ENCODE measurements at places on chromosomes 12 and 14.
A peak's percentile ranks its signal among the peaks of the same experiment; 100 is the strongest.

DNA sequence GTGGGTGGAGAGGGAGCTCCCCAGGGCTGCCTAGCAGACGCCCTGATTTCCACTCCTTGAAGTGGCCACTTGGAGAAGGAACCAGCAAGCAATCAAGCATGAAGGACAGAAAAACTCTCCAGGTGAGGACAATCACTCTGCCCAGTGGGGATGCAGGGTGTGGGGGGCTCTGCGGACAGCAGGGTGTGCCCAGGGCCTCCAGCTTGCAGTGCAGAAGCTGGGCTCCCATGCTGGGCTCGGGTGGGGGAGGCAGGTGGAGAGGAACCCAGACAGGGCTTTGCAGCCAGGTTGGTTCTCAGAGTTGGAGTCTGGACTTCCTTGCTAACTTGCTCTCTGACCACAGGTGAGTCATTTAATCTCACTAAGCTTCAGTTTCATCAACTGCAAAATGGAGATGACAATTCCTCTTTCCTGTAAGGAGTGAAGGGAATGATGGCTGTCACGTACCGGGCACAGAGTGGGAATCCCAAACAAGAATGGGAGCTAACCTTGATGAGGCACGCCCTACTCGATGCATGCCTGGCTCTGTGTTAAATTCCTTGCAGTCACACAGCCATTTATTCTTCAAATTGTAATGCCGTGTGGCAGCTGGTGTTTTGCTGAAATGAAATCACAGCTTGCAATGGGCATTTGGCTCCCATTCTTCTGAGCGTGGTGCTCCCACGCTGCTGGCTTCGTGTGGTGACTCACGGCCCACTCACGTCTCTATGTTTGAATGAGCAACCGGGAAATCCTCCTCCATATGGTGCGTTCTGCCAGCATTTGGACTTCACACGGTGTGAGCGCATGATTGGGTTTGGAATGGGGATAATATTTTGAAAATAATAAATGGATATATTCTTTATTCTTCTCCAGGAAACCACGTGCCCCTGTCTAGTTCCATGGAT is 75.2 kb downstream of the PRIMA1 start:
- DNase-seq = no peak

- no peak for DNase-seq
Measured at GRCh38 chr12:121812921-121813896, 9.4 kb downstream of the SETD1B start.

GRCh38 chr12:132710043-132710404 is 618 bp upstream of the PGAM5 start:
- no peak for DNase-seq

- no peak for DNase-seq
Measured at GRCh38 chr14:100312877-100313400, 6.7 kb upstream of the SLC25A29 start.

DNA sequence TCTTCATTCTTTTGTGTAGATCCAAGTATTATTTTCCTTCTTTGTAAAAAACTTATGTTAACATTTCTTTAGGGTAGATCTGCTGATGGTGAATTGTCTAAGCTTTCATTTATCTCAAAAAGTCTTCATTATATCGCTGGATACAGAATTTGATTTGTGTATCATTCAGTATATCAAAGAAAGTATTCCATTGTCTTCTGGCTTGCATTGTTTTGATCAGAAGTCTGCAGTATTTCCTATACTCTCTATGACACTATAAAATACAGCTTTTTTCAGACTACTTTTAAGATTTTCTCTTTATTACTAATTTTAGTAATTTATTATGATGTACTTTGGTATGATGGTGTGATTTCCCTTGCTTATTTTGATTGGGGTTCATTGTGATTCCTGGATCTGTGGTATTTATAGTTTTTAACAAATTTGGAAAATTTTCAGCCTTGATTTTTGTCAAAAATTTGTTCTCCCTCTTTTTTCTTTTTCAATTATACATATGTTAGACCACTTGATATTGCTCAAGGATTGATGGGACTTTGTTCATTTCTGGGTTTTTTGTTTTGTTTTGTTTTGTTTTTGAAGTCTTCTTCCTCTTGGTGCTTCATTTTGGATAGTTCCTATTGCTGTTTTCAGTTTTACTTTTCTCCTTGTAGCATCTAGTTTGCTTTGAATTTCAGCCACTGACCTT is 176.5 kb downstream of the ZFP36L1 start:
- DNase-seq = no peak

- no peak for DNase-seq
Measured at GRCh38 chr12:122104844-122105243, 26.3 kb downstream of the MLXIP start.

DNA sequence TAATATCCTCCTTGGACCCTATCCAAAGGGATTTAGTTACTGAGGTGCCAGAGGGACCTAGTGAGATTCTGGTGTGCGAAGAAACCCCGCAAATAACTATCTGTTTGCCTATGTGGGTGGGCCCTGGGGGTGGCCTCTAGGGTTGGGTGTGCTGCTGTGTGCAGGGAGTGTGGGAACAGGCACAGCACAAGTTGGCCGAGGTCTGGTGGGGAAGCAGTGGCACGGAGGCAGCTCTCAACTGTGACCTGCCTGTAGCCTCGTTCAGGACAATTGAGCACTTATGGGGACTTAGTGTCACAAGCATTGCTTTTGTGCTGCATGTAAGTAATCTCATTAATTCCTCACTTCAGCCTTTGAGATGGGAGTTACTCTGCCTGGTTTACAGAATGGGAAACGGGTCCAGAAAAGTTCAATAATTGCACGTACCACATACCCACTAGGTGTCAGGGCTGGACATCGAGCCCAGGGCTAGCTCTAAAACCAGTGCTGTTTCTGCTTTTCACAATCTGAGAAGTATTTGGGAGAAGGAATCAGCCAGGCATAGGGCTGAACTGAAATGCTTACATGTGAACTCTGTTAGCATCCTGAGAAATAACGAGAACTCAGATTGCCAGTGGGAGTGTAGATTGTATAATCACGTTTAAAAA is 58.8 kb downstream of the TECPR2 start:
- DNase-seq = no peak

DNA sequence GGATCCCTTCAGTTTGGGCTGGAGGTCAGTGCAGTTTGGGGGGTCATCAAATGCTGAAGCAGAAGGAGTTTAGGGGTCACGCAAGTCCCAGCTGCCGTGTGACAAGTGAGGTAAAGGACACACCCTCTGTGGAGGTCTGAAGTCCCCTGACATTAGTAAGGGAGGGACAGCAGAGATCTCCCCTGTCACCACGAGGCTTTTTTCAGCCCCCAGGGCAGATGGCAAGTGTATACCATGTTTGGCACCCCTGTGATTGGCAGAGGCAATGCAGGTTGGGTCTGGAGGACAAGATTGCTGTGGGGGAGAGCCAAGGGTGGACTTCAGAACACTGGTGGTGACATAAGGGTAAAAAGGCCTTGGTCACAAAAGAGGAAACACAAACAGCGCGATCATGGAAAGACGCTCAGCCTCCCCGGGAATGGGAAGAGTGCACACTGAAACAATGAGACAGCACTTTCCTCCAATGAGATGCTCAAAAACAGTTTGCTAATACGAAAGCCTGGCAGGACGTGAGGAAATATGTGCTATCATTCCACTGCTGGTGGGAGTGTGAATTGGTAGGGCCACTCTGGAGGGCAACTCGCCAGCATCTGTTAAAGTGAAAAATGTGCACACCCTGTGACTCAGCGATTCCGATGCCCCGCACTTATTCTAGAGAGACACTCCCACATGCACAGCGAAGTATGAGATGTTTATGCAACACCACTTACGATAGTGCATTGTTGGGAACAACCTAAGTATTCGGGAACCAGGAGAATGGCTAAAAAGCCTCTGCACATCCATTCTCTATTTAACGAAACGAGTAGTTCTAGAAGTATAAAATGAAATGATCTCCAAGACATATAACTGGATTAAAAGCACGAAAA is 14.4 kb upstream of the CD27 start:
- peak; percentile 26 for DNase-seq

DNA sequence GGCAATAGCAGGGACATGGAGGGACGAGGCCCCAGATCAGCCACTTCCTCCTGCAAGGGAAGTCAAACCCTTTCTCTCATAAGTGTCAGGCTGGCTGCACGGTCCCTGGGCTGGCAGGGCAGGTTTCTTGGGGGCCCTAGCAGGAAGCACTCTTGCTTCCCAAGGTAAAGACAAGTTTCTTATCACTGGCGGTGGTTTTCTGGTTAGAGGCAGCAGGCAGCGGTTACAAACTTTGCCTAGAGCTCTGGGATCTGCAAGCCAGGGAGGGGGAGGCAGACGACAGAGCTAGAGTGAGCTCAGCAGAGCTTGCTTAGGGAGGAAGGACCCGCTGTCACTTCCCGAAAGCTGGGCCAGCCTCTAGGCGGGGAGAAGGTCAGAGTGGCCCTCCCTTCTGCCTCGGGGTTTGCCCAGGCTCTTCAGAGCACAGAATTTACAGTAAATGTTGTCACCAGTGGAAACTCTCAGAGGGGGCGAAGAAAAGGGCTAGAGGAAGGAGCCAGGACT is 20.4 kb downstream of the BATF start:
- peak; percentile 19 for DNase-seq

- DNase-seq = no peak
Measured at GRCh38 chr12:79373896-79374499, 316.8 kb downstream of the PAWR start.

DNA sequence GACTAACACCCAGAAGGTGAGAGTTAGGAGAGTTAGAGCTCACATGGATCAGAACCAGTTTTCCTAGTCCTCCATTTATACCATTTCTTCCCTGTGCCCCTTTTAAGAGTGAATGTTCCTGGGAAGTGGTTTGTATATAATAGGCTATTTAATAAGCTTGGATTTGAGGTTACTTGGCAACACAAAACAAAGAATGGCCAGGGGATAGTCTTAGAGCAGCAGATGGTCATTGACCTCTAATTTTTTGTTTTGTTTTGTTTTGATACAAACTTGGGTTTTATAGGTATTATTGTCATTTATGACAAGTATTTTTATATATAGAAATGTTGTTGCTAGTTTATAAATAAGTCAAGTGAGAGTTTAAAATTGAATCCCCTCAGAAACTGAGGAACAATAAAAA is 35.8 kb downstream of the VEZT start:
- no peak for DNase-seq

DNA sequence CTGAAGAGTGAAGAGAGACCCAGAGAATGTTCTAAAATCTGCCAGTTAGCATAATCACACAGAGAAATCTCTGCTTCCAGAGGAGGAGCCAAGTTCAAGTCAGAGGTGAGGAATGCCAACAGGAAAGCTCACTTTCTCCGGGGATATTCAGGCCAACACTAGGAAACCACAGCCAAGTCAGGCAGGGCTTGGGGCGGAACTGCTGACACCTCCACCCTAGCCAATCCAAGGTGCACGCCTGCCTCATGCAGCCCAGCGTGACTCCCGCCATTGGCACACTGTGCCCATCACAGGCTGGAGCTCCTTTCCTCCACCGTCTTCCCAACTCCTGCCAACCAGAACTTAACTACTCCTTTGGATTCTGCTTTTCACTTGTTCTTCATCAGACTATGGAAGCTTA is 374.3 kb upstream of the CCDC196 start:
- no peak for DNase-seq

GRCh38 chr14:38775986-38776385 is 327.0 kb downstream of the SEC23A start:
- DNase-seq = no peak

GRCh38 chr14:29858299-29858698 is 69.3 kb downstream of the PRKD1 start:
- no peak for DNase-seq

- no peak for DNase-seq
Measured at GRCh38 chr12:41032386-41032785, 155.7 kb upstream of the PDZRN4 start.

- no peak for DNase-seq
Measured at GRCh38 chr14:99066378-99066777, 205.6 kb downstream of the BCL11B start.

DNA sequence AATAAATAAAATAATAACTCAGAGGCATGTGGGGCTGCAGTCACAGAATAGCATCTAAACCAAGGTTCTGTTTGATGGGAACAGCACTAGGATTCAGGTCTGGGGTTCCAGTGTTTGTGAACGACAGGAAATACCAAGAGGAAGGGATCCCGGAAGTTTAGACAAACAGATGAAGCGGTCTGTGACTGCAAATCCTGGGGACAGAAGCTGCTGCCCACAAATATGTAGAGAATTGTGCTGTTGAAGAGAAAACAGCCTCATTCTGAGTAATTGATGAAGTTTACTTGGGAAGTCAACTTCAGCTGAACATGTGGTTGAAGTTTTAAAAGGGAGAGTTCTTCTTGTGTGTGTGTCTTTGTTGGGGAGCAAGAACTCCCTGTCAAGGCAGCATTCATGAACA is 98.4 kb upstream of the TBX5 start:
- DNase-seq = no peak

DNA sequence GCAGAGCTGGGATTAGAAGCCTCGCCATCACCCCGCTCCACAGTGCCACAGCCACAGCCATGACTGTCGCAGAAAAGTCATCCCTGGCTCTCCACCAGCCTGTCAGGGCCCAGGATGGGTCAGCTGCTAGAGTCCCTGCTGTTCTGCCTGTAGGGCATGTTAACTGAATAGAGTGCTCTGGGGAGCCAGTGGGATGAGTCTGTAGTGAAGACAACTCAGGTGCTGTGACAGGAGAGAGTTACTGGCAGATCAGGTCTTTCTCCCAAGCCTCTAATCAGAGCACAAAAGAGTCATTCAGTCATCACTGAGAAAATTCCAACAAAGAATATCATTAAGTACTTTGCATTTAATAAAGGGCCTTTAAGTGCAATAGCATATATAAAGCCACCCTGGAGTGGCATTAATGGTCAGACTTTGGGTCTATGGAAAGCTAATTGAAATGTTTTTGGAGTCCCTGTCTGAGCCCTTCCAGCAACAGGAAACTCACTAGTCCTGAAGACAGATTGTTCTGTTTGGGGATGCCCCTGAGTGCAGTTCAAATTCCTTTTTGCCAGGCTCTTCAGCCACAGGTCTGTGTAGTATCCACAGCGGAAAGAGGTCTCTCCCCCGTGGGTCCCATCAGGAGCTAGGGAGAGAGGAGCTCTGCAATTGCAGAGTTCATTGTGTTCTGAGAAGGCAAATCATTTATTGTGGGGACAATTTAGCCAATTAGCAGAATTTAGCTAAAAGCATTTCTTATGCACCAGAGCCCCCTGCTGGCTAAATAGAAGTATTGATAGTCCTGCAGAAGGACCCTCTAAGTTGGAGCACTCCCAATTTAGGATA is 45.2 kb upstream of the C14orf132 start:
- DNase-seq = no peak

- no peak for DNase-seq
Measured at GRCh38 chr12:114604606-114605005, 79.4 kb downstream of the TBX3 start.

DNA sequence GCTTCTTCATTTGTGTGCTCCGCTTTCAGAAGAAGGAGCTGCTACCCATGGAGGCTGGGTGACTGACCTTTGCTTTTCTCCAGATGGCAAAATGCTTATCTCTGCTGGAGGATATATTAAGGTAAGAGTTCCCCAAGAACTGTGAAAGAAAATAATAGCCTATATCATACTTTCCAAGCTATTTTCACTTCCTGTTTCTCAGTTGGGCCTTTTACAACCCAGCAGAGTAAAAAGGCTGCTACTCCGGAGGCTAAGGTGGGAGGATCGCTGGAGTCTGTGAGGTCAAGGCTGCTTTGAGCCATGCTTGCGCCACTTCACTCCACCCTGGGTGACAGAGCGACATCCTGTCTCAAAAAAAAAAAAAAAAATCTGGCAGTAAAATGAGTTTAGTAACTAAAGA is 82.1 kb downstream of the APAF1 start:
- no peak for DNase-seq
